ENCODE measurements at places on chromosomes 12 and 14.

DNA sequence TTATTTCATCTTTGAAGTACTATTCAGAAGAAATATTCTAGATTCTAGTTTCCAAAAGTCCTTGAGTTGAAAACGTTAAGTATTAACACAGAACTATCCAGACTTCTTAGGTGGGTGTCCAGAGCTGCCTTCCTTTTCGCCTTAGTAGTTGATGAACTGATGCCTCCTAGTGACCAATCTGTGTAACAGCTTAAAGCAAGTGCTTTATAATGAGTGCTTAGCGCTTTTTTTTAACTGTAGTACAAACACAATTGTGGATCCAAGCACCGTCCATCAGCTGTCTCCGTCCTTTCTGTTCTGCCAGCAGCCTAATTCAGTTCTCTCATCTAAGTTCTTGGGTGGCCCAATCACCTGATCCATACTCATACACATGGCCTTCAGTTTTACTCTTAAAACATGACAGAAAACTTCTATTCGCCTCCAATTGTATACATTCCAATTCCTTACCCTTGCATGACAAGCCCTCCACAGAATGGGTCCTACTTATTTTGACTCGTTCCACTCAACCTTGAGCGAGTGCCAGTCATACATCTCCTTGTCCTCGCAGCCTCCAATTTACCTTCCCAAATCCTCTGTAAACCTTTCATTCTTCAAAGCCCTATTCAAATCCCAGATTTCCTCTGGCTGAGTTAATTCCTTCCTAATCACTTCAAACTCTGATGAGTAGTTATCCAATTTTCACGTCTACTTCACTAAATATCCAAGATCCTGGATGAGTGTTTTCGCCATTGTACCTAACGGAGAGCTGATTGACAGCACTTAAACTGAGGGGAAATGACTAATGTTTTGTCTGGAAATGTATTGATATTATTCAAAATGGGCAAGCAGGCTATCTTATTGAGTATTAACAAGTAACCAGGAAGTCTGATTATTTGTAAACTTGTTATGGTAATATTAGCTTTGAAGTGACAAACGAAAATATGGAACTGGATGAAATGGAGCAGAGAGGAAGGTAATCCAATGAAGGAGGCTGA lies 5.8 kb upstream of the PHLDA1 start:
- no peak for DNase-seq

DNA sequence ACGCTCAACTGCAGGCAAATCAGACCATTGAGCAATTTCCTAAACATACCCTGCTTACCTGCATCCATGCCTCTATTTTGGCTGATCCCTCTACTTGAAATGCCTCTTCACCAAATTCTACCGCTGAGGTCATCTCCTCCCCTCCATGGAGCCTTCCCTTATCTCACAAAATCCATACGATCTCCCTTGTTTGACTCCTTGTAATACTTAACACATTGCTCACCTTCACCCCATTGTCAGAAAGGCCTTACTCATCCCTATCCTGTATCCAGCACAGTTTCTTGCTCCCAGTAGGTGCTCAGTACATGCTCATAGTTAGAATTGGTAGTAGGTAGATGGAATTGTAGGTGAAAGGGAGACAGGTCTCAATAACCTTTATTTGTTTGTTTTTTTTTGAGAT lies 5.4 kb downstream of the DDN start:
- DNase-seq: no peak

DNA sequence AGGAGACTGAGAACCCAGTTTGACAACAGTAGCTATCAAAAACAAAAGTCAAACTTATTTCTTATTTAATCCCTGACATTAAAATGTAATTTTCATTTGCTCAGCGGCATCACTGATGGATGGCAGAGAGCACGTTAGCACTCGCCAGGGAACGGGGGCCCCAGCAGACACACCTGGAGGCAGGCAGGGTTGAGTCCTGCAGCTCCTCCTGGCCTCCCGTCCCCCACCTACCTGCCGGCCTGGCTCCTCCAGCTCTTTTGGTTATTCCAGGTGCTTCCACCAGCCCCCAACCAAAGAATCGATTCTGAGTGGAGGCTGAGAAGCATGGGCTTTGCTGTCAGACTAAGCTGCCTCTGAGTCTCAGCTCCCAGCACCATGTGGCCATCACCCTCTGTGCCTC lies 113.6 kb downstream of the PHETA1 start:
- no peak for DNase-seq

- no peak for DNase-seq
Measured at GRCh38 chr12:120473807-120474615, 4.5 kb upstream of the SRSF9 start.

GRCh38 chr12:70267550-70267949 lies 24.3 kb downstream of the CNOT2 start:
- no peak for DNase-seq

DNA sequence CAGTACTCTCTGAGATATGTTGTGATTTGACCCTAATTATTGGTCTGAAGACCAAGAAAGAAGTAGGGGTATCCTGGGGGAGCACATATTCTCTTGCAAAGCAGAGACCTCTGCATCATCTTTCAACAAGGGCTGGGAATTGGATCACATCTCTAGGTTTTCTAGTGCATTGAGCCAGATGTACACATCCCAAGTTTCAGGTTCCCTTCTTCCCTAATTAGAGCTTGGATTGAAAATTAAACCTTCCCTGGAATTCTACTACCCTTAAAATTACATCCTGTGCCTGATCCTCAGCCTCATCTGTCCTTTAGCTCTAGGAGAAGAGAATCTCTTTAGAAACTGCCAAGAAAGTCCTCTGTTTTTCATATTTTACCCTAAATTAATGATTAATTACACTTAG lies 839.6 kb downstream of the SLC6A15 start:
- DNase-seq: no peak

GRCh38 chr12:69916544-69917235 lies 91.7 kb downstream of the MYRFL start:
- DNase-seq: no peak

DNA sequence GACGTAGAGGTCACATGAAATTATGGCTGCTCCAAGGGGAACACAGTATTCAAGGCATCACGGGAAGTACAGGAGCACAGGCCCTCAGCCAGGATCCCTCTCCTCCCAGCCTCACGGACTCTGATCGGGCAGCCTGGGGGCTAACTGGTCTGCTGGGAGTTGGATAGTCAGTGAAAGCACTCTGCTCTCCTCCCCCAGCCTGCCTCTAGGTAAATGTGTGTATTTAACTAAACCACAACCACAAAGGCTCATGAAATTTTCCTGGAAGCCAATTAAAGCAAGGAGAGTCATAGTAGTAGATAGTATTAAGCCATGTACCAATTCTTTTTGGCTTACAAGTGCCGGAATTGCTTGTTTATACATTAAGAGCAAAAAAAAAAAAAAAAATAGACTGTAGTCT lies 254.3 kb downstream of the MSRB3 start:
- no peak for DNase-seq

DNA sequence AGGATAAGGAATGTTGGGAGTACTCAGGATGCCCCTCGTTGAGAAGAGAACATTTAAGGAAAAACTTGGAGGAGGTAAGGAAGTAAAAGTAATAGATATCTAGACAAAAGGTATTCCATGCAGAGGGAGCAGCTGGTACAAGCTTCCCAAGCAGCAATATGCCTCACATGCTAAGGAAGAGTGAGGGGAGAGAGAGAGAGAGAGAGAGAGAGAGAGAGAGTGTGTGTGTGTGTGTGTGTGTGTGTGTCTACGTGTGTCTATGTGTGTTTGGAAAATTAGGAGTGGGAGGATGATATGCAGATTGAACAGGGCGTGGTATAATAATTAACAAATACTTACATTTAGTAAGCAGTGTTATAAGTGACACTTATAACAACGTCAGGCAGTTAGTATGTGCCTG lies 9.2 kb upstream of the PARP11 start:
- no peak for DNase-seq

GRCh38 chr12:110743571-110744093 lies 941 bp upstream of the PPP1CC start:
- no peak for DNase-seq

DNA sequence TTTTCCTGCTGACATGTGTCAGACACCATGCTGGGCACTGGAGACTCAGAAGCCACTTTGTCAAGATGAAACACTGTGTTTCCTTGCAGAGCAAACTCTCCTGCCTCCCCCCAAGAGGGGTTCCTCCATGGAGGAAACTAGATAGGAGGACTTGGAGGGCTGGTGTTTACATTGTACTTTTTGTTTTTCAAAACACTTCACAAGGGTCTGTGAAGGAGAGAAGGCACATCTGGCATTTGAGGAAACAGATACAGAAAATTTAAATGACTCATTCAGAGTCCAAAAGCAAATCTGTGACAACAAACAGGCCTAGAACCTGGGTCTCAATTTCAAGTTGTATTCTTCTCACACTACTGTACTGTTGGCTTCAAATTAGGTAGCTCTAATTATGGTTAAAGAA lies 6.7 kb upstream of the CDKL1 start:
- no peak for DNase-seq

DNA sequence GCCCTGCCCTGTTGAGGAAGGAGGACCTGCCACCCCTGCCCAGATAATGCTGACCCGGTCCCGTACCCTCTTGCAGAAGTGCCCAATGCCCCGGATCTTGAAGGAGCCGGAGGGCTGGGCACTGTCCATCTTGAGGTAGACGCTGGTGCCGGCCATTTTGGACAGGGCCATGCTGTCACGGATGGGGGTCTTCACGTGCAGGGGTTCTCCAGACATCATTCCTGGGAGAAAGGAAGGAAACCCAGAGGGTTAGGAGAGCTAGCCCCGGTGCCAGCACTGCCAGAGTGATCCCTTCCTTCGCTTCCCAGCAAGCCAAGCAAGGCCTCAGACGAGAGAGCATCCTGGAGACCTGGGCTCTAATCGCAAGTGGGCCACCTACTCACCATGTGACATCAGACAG lies 4.2 kb downstream of the SDS start:
- DNase-seq: no peak

DNA sequence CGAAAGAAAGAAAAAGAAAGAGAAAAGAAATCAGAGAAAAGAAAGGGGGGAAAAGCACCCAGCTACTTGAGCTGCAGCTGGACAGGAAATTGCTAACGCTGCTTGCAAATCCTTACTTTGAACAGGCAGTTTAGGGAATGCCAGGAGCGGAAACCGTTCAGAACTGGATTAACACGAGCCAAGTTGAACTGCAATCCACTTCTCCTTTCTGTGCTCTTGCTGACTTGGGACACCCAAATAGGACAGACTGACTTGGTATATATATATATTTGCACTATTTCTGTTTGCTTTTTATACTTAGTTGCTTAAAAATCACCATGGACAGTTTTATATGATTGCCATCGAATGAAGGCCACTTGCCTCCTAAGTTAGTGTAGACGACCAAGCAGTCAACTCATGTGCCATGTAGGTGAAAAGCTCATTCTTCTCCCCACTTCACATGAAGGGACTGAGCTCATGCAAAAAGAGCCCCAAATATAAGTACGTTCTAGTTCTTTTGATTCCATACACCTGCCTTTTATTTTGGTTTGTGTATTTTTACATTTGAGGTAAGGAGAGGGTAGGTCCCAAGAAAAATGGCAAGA lies 5.5 kb downstream of the DUSP6 start:
- no peak for DNase-seq

GRCh38 chr14:95023886-95024285 lies 133.4 kb downstream of the DICER1 start:
- DNase-seq: no peak

GRCh38 chr14:105465209-105466031 lies 9.2 kb upstream of the CRIP2 start:
- no peak for DNase-seq

DNA sequence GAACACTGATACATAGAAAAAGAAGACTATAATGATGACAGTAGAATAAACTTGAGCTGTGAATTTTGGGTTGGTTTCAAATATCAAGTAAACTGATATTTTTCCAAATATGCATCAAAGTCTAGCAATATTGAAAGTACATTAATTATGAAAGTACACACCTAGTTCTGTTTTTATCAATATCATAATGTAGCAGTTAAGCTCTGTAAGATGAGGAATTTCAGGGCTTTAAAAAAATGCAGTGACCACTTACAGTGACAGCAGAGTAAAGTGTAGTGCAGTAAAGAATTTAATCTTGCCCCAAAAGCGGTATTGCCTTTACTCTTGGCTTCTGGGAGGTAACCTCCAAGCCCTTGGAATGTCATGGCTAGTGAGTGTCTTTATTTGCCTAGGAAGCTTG lies 102.9 kb upstream of the ABCD2 start:
- no peak for DNase-seq

GRCh38 chr12:49974231-49974675 lies 1.5 kb downstream of the AQP6 start:
- DNase-seq: no peak

GRCh38 chr12:52686756-52687487 lies 6.7 kb upstream of the KRT1 start:
- DNase-seq: no peak

DNA sequence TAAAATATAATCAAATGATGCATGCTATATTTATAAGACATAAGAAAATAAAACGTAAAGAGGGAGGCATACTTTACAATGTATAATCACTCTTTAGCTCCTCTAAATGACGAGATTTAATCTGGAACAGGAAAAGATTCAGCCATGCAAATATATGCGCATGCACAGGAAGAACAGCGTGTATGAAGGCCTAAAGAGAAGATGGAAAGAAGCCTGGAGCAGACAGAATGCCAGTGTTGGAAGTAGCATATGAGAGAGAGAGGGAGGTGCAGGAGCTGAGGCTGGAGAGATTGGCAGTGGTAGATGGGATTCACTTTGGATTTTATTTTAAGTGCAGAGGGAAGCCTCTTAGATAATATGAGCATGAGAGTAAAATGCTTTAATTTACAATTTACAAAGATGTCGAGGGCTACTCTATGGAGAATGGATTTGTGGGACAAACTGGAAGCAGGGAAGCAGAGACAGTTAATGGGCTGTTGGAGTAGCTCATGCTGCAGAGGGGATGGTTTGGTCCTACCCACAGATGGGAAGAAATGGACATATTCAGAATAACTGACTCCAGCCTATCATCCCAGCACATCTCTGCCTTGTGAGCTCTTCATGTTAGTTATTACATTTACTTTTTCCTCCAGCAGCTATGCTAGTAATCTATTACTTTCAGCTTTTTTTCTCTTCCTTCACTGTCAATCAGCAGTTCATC lies 411.1 kb downstream of the TMTC2 start:
- DNase-seq: no peak

GRCh38 chr12:124512667-124513296 lies 54.6 kb downstream of the NCOR2 start:
- peak; percentile 65 for DNase-seq

DNA sequence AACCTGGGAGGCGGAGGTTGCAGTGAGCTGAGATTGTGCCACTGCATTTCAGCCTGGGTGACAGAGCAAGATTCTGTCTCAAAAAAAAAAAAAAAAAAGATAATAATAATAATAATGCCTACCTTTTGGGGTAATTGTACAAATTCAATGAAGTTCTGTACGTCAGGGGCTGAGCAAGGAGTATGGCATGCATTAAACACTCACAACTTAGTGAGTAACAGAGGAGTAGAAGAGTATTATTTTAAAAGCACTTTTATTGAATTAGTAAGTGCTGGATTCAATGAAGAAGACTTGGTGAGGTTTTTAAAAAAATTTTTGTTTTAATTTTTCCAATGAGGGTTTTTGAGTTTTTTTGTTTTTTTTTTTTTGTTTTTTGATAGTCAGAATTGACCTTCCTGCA lies 783.6 kb upstream of the TBX3 start:
- DNase-seq: no peak

- DNase-seq: no peak
Measured at GRCh38 chr12:122646517-122647217, 56.5 kb downstream of the HCAR2 start.

GRCh38 chr12:76694369-76694768 lies 69.5 kb upstream of the ZDHHC17 start:
- DNase-seq: no peak

GRCh38 chr12:92412856-92413255 lies 267.2 kb upstream of the BTG1 start:
- no peak for DNase-seq
